ELR (cell line): ENCODE measurements at places on chromosomes 1 and 21.
A peak's percentile ranks its signal among the peaks of the same experiment; 100 is the strongest.

DNA sequence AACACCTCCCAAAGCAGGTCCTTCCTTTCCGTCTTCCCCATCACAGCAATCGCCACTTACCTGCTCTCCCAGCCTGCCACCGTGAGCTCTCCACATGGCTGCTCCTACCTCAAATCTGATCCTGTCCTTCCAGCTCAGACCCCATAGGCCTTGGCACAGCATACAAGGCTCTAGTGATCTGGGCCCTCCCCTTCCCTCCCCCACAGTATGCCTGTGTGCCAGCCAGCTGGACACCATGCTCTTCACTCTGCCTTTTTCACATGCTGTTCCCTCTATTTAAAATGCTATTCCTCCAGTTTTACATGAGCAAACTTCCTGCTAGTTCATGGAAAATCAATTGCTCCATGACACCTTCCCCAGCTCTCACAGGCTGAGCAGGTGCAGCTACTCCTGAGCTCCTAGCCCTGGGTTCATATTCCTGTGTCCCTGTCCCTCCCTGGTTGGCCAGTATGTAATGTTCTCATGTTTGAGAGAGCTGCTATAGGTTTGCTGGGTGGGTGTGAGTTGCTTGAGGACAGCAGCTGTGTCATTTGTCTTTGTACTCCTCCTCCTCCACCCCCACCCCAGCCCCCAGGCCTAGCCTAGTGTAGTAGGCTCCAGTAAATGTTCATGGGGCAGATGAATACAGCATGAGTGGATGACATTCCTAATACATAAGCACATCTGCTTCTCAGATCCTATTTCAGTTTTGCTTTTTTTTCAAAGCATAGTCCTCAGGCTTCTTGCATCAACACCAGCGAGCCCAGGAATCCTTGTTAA lies 6.3 kb upstream of the TNNT2 start:
- peak; percentile 95 for DNase-seq

- DNase-seq: no peak
These were observed 24.0 kb downstream of the EXOC8 start for GRCh38 chr1:231313661-231314060.

DNA sequence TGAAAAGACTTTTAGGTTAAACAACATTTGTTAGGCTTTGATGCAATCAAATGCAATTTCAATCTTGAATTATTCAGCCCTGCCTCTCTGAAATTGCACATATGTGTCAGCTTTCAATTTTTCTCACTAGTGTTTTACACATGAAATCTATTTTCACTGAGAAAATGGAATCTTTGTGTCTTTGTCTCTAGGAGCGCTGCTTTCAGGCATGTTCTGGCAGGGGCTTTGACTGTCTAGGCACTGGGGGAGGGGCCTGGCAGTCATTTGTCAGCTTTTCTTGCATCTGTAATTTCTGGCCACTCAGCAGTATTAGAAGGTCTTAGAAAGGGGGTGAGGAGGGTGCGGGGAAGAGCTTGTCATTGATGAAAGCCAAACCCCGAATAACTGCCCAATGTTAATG lies 264.4 kb downstream of the PTPRC start:
- no peak for DNase-seq

DNA sequence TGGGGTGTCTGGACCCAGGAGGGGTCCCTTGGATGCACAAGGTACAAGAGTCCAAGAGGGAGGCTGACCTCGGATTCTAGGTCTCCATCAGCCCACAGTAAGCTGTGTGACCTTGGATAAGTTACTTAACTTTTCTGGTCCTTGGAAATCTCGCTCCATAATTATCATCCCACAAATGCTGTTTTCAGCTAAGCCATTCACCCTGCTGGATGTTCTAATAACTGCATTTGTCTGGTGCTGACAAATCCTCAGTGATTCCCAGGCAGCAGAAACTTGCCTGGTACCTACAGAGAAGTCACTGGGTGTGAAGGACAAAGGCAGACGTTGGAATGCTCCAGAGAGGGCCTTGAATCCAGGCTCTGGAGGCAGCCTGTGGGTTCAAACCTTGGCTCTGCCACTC lies 89.7 kb downstream of the IGSF21 start:
- DNase-seq: peak; percentile 2

GRCh38 chr21:45090966-45091365 lies 16.6 kb downstream of the ADARB1 start:
- DNase-seq: no peak

DNA sequence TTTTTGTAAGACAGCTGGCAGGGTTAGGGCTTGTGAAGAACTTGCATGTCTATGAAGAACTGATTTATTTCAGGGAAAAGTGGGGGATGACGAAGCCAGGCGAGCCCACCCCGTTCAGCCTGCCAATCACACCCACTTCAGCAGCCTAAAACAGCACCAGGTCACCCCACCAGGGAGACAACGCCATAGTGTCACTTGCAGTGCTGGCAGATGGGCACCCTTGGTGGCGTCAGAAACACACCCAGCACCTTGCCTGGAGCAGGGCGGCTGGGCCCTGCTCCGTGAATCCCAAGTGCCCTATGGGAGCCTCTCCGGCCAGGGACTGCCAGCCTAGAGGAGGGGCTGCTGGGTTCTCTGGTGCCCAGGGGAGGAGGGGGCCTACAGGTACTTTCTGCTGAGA lies 5.0 kb upstream of the NADK start:
- DNase-seq: no peak

GRCh38 chr1:246435421-246436041 lies 71.5 kb downstream of the SMYD3 start:
- DNase-seq: peak; percentile 41

DNA sequence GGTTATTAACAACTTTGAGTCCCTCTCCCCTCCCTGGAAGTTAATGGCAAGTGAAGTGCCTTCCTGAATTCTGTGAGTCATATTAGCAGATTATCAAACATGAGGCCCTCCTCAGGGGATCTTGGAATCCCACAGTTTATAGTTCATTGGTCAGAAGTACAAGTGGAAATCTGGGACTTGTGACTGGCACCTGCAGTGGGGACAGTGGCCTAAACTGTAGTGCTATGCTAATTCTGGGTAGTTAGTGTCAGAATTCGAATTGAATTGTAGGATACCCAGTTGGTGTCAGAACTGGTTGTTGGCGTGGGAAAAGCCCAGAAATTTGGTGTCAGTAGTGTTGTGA lies 26.2 kb downstream of the ZYG11B start:
- DNase-seq: peak; percentile 15

DNA sequence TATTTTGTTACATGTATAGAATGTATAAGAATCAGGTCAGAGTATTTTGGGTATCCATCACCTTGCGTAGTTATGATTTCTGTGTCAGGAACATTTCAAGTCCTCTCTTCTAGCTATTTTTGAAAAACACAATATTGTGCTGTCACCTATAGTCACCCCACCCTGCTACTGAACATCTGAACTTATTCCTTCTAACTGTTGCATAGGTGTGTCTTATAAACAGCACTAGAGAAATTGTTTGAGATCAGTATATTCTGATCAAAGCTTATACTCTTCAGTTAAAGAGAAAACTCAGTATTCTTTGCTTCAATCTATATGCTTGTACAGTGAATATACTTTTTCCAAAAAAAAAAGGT lies 96.0 kb downstream of the ASH1L start:
- no peak for DNase-seq

GRCh38 chr1:188224263-188224662 lies 1395.5 kb downstream of the PLA2G4A start:
- DNase-seq: no peak

GRCh38 chr1:228149406-228150119 lies at the start of gene GJC2:
TSS of gene GJC2 (plus strand) at chr1:228149930. CDS start at chr1:228157759, 7,829 bp downstream.
- peak; percentile 25 for DNase-seq

GRCh38 chr1:37519613-37520012 lies 5.0 kb upstream of the MEAF6 start:
- DNase-seq: no peak

GRCh38 chr1:160567858-160568682 lies 11.2 kb downstream of the CD84 start:
- no peak for DNase-seq

DNA sequence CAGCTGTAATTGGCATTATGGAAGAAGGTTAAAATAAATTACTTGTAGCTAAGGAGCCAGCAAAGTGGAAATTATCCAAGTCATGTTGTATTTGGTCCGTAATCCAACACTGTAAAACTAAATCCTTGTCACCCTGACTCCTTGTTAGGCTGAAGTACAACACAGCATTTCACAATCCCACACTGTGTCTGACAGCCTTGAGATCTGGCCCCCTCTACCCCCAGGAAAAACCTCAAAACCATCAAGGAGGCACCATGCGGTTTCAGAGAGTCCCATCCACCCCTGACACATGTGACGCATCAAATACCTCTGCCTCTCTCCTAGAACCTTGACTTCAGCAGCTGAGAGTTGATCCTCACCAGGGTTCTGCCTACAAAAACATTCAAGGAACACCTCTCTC lies 41.0 kb downstream of the LMX1A start:
- no peak for DNase-seq

- DNase-seq: no peak
These were observed 246.4 kb upstream of the LRRC7 start for GRCh38 chr1:69321311-69321710.
